ENCODE measurements at places on chromosomes 1 and 21. TPM values are rescaled to one million over a fixed set of nuclear protein-coding genes. Genes with fewer than 3 reads are reported as not detected.

GRCh38 chr1:196678510-196678884 lies 26.7 kb downstream of the CFH start:
- DNase-seq = no peak
- no peak overlapping the region for H3K4me3 ChIP-seq
- no peaks in the 10 kb centered on the region for H3K27me3 ChIP-seq
- no peaks in the 10 kb centered on the region for H3K4me1 ChIP-seq

DNA sequence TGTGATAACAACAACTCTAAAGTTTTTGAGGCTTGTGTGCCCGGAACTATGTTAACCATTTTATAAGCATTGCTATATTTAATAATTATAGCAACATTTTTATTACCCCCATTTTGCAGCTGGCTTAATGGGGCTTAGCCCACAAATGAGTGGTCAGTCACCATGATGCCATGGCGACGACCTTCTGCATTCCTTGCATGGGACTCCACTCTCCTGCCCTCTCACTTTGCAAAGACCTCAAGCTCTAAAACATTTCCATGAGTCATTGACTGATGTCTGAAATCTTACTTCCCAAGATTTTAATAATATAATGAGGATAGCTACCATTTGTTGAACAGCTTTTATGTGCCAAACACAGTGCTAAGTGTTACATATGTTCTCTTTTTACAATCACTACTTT lies 15.4 kb downstream of the NGF start:
- no peak for DNase-seq
- H3K27me3 ChIP-seq = no peaks in the 10 kb centered on the region
- no peak overlapping the region for H3K27ac ChIP-seq
- no peaks in the 10 kb centered on the region for H3K36me3 ChIP-seq

- H3K4me1 ChIP-seq = no peaks in the 10 kb centered on the region
- no peaks in the 10 kb centered on the region for H3K27me3 ChIP-seq
- no peak overlapping the region for H3K4me3 ChIP-seq
- no peak for DNase-seq
- H3K27ac ChIP-seq = no peak overlapping the region
- no peaks in the 10 kb centered on the region for H3K36me3 ChIP-seq
These were observed 27.3 kb downstream of the TMEM200B start for GRCh38 chr1:29096231-29096886.

DNA sequence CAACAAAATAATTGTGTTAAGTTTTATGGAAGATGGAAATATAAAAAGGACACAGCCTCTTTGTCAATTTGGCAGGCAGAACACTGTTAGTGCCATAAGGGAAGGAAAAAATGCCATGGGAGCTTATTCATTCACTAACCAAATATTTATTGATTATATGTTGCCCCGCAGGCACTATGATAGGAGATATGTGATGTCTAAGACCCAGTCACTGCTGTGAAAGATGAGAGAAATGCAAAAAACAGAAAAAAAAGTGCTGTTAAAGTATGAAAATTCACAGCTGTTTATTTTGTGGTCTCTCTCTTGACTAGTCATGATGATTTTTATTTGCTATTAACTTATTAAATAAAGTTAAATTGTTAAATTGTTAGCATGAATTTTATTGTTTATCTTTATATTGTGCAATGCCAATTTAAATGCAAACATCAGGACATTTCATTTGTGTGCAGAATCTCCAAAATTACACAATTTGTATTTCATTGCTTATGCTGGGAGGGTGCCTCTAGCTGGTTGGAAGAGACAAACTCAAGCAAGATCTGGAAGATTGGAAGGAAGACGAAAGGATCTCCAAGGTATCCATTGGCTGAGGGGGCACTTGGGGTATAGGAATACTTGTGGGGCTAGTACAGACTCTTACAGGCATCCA lies 17.8 kb upstream of the PTGFR start:
- H3K4me3 ChIP-seq = no peak overlapping the region
- H3K27ac ChIP-seq = no peak overlapping the region
- H3K4me1 ChIP-seq = no peaks in the 10 kb centered on the region
- no peaks in the 10 kb centered on the region for H3K36me3 ChIP-seq
- no peak for DNase-seq
- H3K27me3 ChIP-seq = no peaks in the 10 kb centered on the region

The RHD gene
- not detected for total RNA-seq

The KCNA3 gene
- total RNA-seq = 0.08 TPM

DNA sequence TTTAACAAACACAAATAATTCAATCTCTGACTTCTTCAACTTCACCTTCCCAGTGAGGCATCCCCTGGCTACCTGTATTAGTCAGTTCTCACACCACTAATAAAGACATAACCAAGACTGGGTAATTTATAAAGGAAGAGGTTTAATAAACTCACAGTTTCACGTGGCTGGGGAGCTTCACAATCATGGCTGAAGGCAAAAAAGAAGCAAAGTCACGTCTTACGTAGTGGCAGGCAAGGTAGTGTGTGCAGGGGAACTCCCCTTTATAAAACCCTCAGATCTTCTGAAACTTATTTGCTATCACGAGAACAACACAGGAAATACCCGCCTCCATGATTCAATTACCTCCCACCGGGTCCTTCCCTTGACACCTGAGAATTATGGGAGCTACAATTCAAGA lies 478.5 kb downstream of the ADGRL2 start:
- no peak overlapping the region for H3K4me3 ChIP-seq
- no peak overlapping the region for H3K27ac ChIP-seq
- H3K36me3 ChIP-seq = no peaks in the 10 kb centered on the region
- no peaks in the 10 kb centered on the region for H3K4me1 ChIP-seq
- H3K27me3 ChIP-seq = no peaks in the 10 kb centered on the region

- no peak overlapping the region for H3K27ac ChIP-seq
- H3K4me3 ChIP-seq = no peak overlapping the region
- H3K36me3 ChIP-seq = no peaks in the 10 kb centered on the region
These were observed 36.5 kb downstream of the LHX4 start for GRCh38 chr1:180266275-180267210.

GRCh38 chr1:196148367-196148970 lies 459.8 kb downstream of the KCNT2 start:
- H3K4me1 ChIP-seq = no peaks in the 10 kb centered on the region
- H3K36me3 ChIP-seq = no peaks in the 10 kb centered on the region
- H3K27ac ChIP-seq = no peak overlapping the region
- H3K27me3 ChIP-seq = no peaks in the 10 kb centered on the region
- no peak overlapping the region for H3K4me3 ChIP-seq
- no peak for DNase-seq

DNA sequence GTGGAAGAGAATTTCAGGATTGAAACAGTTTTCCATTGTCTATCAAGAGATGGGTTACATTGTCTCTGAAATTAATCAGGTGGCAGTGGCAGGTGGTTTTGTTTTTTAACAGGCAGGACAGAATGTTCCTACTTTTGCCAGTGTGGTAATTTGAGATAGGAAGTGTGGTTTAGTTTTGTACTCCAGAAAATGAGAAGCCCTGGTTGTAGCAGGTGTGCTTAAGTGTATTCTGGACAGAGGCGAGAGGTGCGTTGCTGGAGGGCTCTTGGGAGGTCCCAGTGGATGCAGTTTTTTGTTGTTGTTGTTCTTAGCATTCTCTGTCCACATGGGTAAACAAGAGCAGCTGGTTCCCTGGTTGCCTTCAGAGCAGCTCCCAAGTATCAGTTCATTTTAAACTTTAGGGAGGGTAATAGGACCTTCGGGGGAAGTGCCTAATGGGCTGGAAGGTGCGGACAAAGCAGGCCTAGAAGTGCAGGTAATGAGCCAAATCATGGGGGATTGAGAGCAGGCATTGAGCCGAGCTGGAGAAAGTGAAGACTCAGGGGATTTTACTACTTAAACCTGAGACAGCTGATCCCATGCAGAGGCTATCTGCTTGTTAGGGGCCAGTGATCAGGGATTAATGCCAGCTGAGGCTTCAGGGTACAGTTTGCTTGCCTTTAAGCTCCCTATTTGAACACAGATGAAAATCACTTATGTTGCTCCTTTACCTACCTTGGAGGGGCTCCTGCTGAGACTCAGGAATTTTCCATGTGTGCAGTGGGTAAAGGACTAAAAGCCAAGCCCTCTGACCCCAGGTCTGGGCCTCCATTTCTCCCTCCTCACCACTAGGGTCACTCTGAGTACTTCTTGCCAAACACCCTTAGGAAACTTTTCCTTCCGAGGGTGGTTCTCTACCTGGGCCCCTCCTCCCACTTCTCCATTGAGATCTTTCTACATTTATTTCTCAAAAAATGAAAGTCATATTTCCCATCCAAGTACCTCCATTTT lies 6.1 kb downstream of the PFKFB2 start:
- H3K4me3 ChIP-seq = peak overlapping the region; percentile 34
- peak overlapping the region; percentile 84 for H3K27ac ChIP-seq
- no peaks in the 10 kb centered on the region for H3K27me3 ChIP-seq
- H3K4me1 ChIP-seq = peaks cover 9% of the 10 kb centered on the region
- H3K36me3 ChIP-seq = peaks cover 37% of the 10 kb centered on the region

DNA sequence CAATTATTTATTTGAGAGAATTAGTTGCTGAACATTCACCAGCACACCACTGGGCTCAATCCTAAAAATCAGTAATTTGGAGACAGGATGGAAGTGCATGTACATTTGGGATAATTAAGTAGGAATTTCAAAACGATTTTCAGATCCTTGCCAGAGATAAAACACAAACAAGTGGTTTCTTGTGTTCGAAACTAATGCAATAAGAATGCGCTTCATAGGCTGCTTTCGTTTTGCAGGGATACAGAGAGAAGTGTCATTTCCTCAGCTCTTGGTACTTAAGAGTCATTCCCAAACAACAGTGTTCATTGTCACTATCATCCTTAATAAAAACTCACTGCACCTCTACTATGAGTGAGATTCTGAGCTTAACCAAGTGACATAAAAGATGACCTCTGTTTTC lies 20.6 kb upstream of the USP24 start:
- no peaks in the 10 kb centered on the region for H3K36me3 ChIP-seq
- H3K27ac ChIP-seq = no peak overlapping the region
- H3K4me3 ChIP-seq = no peak overlapping the region
- DNase-seq = no peak
- no peaks in the 10 kb centered on the region for H3K27me3 ChIP-seq
- H3K4me1 ChIP-seq = peaks cover 12% of the 10 kb centered on the region

DNA sequence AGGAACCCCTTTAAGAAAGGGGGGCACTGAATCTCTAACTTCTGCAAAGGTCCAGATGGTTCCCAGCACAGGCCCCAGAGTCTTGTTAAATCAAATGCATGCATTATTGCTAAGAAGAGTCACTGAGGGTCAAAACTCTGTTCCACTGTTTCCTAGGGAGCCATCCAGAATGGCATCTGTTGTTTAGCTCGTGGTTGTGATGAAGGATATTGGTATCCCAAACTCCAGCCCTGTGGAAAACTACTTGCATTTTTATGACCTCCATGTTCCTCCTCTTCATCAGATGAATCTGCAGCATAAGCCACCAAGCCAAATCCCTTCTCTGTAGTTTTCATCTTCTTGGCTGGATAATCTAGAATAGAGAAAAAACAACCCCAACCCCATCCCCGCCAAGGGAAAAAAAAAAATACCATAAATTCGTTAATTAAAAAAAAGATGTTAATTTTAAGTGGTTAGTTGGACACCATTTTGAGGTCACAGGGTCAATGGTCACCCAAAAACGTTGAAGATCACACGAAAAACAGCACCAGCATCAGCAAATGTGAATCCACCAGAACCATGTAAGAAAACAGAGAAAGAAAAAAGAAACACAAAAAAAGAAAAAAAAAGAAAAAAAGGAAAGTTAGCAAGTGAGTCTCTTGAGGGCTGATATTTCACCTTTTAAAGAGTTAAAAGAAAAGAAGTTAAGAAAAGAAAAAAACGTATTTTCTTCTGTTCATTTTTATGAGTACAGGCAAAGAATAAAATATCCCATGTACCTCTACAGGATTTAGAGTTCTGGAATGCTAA lies 3.0 kb upstream of the RIT1 start:
- H3K36me3 ChIP-seq = peaks cover 18% of the 10 kb centered on the region
- DNase-seq = no peak

- H3K4me3 ChIP-seq = no peak overlapping the region
- H3K4me1 ChIP-seq = no peaks in the 10 kb centered on the region
- no peak overlapping the region for H3K27ac ChIP-seq
- H3K27me3 ChIP-seq = no peaks in the 10 kb centered on the region
These were observed 15.2 kb downstream of the F3 start for GRCh38 chr1:94526152-94526980.

- H3K27ac ChIP-seq = no peak overlapping the region
- peaks cover 23% of the 10 kb centered on the region for H3K4me1 ChIP-seq
- H3K27me3 ChIP-seq = no peaks in the 10 kb centered on the region
- H3K36me3 ChIP-seq = peaks cover 15% of the 10 kb centered on the region
- no peak for DNase-seq
These were observed 4.5 kb downstream of the ADARB1 start for GRCh38 chr21:45078877-45079281.

DNA sequence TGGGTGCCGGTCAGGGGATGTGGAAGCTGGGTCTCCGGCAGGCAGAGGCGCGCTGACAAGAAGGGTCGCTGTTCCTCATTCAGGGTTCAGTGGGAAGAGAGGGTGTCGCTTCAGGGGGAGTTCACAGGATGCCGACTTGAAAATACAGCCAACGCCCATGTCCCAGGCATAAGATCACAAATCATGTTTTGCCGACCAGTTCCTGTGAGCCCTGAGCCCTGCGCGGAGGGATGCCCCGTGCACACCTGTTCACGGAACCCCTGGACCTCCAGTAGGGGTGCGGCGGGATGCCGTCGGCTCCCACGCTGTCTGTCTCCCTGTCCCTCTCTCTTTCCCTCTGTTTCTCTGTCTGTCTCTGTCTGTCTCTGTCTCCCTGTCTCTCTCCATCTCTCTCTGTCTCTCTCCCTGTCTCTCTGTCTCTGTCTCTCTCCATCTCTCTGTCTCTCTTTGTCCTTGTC lies 26.8 kb downstream of the TP73 start:
- H3K36me3 ChIP-seq = no peaks in the 10 kb centered on the region
- H3K4me1 ChIP-seq = no peaks in the 10 kb centered on the region
- H3K27me3 ChIP-seq = no peaks in the 10 kb centered on the region
- H3K4me3 ChIP-seq = no peak overlapping the region
- no peak for DNase-seq

The PER3 gene
- 15.1 TPM for total RNA-seq

DNA sequence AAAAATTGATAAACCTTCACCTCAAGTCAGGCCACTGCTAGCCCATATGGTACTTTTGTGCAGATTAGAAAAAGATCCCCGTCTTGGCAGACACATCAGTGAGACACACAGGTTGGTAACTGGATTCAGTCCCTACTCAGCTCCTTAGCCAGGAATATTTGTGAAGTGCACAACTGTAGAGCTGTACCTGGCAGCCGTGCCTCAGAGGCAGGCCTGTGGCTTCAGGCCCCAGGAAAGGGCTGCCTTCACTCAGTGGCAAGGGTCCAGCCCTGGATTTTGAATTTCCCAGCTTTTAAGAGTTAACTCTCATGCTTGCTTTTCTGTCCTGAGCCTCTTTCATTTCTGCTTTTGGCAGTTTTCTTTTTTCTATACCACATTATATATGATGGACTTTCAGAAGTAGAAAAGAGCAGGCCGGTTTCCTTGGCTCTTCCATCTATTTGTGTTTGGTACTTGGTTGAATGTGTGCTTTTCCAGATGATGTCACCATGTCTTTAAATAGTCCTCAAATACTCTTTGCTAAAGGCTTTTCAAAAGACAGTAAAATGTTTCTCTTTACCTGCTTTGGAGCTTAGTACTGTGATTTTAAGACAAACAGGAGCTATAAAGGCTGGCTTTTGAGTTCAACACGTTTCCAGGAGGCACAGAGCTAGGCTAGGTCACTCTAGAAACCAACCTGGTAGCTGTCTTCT lies 186.6 kb downstream of the AK5 start:
- no peaks in the 10 kb centered on the region for H3K4me1 ChIP-seq
- no peaks in the 10 kb centered on the region for H3K27me3 ChIP-seq
- no peak overlapping the region for H3K27ac ChIP-seq
- H3K36me3 ChIP-seq = no peaks in the 10 kb centered on the region
- DNase-seq = no peak

Data from psoas muscle (tissue), 8 donors.